ENCODE measurements at places on chromosomes 3 and 15.

DNA sequence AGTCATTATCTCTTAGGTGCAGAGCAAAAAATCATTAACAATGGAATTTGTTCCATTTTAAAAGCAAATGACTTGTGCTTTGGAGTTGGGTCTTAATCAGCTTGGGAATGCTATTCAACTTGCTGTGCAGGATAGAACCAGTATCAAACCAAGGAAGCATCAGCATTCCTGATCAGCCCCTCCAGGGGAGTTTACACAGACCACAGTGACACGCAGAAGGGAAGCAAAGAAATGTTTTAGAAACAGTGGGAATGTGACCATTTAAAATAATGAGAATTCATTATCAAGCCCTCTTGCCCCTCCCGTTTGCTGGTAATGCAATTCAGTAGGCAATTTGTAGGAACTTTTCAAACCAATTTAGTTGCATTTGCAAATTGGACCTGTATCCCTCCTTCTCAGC is 155.1 kb downstream of the LRTM1 start:
- DNase-seq: no peak

GRCh38 chr3:121690777-121691405 is 30.2 kb upstream of the HCLS1 start:
- no peak for DNase-seq

DNA sequence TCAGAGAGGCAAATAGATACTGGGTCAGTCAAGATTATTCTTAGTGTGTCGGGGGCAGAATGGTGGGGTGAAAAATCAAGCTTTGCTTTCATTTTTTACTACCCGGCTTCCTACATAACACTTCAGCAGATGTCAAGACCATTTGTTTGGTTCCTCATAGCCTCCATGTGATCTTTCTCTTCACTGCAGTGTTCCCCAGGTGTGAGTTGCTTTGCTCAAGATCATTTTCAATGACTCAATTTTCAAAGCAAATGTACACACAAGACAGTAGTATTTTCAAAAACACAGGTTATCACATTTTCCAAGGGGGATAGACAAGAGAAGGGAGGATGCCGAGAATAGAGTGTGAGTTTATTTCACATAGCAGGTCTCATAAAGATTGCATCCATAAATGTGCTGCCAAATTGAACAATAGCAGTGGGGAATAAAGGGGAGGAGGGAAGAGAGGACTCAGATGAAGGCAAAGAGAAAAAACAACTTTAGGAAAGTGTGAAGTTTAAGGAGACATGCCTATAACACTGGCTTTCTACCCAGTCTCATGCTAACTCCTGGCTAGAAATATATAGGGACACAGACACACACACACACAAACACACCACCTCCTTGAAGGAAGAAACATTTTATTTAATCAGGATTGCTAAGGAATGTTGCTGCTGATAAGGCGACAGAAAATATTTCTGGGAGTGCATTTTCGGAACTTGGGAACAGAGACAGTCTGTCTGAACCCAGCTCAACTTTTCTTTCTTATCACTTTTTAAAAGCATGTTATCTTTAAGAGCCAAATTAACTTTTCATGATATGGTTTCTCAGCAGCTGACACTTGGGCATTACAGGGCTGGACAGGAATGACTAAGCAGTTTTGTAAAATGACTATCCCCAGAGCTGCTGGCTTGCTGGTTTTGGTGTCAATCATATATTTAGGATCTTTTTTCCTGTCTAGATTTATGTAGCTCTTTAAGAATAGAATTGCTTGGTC is 402.4 kb downstream of the RBMS3 start:
- DNase-seq: no peak

GRCh38 chr15:72770673-72771328 is 12.8 kb downstream of the ADPGK start:
- no peak for DNase-seq

- no peak for DNase-seq
Observed at GRCh38 chr3:125087768-125088391, 32.1 kb upstream of the HEG1 start.

- no peak for DNase-seq
Observed at GRCh38 chr3:190902292-190902691, 39.8 kb upstream of the GMNC start.

- DNase-seq: no peak
Observed at GRCh38 chr3:124791142-124791541, 60.9 kb downstream of the UMPS start.

DNA sequence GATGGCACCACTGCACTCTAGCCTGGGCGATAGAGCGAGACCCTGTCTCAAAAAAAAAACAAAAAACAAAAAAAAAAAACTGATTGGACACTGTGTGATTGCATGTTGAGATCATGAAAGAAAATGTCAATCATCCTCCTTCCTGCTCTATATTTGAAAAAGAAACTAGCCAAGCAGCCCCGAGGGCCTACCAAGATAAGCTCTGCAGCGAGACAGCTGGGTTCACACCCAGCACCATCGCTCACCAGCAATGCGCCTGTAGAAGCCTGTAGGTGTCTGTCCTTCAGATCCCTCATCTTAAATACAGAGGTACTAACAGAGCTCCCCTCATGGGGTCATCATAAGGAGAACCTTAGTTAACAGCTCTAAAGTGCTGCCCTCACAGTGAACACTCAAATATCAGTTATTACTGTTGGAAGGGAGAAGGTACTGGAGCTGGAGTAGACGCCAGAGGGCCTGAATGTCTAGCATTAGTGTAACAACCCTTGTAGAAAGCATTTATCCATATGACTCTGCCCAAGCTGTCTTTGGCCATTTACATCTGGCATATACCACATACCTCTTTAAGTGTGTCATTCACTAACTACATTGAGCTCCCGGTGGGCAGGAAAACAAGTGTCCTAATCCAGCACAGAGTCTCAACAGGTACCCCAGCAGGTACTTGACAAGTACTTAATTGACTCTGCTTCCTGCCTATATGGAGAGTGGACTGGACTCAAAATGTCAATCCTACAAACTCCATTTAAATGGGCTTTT is 22.9 kb downstream of the MYLK start:
- no peak for DNase-seq

DNA sequence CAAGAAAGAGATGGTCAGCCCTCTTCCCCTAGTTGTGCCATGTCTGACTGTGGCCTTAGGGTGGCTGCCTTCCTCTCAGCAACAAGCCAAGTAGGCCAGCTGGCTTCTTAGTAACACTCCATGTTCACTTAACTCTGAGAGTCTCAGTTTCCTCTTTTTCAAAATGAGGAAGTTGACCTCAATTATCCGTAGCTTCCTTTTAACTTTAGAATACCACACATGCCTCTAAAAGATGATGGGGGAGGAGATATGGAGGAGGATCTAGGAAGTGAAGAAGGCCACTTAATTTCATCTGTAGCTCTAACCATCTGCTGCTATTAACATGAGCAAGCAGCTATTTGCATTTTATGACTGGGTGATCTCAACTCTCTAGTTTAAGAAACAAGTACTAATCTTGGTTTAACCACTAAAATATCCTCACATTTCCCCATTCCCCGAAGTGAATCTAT is 32.9 kb downstream of the CD200R1L start:
- DNase-seq: peak; percentile 56

Measured in CD4-positive, alpha-beta T cell treated with Interferon gamma for 1 hour (primary cell).